Myocyte (in vitro differentiated cells): ENCODE measurements at places on chromosomes 7 and 10. TPM values are rescaled to one million over a fixed set of nuclear protein-coding genes. Genes with fewer than 3 reads are reported as not detected.

Gene WNT8B
- total RNA-seq = not detected in 2 replicates

Gene DNAJC30
- total RNA-seq = 4.9 and 6.1 TPM in 2 replicates

Gene GPR26
- total RNA-seq = not detected in 2 replicates

Gene VENTX
- total RNA-seq = 0.05 TPM in 1 of 2 replicates, not detected in the other

DNA sequence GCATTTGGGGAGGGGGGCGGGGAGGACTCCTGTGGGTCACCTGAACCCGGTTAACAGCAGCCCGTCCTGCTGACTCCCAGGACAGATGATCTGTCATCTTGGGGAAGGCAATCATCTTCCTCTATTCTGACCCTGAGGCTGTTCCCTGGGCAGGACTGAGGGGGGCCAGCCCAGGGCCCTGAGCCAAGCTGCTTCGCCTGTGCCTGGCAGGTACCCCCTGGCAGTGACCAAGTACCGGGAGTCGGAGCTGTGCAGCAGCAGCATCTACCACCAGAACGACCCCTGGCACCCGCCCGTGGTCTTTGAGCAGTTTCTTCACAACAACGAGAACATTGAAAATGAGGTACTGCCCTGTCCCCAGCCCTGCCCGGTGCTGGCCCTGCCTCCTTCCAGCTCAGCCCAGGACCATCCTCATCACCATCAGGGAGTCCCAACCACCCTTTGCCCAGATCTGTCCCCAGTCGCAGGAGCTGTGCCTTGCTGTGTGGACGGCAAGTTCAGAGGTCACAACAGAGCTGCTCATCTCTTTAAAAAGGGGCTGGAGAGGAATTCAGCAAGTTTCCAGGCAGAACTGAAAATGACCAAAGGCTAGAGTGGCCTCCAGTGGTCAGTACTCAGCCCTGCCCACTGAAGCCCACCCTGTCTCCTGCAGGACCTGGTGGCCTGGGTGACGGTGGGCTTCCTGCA, 8.1 kb downstream of the AOC1 start:
- no peak for DNase-seq

GRCh38 chr7:93359520-93360198, 127.5 kb downstream of the VPS50 start:
- no peak for DNase-seq

- no peak for DNase-seq
These were observed 22.2 kb downstream of the NRCAM start for GRCh38 chr7:108434010-108434409.

DNA sequence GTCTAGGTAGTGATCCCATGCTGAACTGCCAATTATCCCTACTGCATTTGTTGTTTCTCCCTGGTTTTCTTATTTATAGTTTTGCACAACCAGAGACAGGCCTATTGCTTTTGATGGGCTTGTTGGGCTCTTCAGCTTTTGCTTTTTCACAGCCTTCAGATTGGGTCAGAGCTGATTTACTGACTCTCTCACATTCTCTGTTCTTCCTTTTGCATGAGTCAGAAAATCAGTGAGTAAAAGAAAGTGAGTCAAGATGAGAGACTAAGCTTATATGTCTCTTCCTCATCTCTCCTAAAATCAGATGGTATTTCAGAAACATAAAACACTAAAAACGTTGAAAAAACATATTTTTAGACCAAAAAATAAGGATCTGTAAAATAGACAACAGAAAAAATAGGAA, 1135.4 kb downstream of the XPNPEP1 start:
- DNase-seq = no peak

DNA sequence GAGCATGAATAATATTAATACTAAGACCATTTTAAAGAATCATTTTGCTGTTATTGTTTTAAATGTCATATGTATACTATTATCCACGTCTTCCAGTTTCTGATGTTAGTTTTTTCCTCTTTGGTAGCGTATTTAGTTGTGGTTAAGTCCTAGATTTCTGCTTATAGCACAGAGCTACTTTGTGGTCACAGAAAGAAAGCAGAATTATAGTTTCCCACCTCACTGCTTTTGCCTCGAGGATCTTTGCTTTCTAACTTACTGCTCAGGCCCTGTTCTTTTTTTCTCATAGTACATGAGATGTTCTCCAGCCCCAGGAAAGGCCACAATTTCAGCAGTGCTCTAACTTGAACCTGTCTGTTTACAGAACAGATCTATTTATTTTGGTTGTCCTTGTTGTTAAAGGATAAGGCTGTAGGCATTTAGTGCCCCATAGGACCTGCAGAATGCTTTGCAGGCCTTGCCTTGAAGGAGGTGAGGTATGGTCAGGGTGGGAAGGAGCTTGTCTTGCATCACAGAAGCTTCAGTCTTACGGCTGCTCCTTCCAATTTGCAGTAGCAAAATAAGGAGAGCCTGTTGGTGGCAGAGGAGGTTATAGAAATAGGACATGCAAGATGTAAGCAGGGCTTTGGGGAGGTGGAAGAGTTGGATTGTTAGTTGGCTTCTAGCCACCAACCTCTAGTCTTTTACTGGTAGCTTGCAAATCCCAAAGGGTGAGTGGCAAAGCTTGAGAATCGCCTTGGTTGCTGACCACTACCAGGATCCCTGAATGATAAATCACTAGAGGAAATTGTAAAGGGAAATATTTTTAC, 129.1 kb downstream of the LRRC4 start:
- DNase-seq = no peak

- DNase-seq = peak; percentile 6
These were observed 904 bp upstream of the CCDC7 start for GRCh38 chr10:32445036-32445435.

DNA sequence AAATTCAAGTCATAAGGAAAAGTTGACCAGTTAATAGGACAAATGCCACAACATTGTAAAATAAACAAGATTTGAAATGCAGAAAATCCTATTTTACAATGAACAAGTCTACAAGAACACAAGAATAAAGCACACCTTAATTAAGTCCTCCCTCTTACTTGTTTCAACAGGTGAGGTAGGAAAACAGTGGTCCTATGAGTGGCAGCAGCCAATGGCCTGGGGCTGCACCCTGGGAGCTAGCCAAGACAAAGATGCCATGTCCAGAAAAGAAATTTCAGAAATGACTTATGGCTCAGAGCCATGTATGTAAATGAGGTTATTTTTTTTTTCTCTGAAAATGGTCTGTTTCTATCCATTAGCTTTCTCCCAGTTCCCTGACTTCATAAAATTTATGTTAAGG, 14.3 kb downstream of the KLLN start:
- no peak for DNase-seq
